Kasumi-1 (cell line): ENCODE measurements at places on chromosomes 7 and 10.
A peak's percentile ranks its signal among the peaks of the same experiment; 100 is the strongest.

DNA sequence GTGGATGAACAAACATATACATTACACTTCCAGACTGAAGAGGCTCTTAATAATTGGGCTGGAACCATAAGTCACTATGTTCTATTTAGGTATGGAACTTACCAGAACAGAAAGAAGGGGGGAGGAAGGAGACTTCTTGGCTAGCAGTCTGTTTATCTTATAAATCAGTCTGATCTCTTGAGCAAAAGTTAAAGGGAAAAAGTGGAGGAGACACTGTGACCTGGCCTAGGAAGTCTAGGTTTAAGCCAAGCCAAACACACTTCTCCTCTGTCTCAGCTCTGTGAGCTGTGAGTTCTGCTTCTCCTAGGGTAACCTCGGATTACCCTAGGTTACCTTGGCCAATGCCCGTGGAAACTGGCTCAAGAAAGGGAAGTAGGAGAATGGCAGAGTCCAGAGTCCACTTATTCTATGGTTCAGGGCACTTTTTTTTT is 95.2 kb downstream of the PFKFB3 start:
- no peak for DNase-seq

- DNase-seq, result no peak
These were observed 714.8 kb upstream of the GALNT17 start for GRCh38 chr7:70416986-70417655.

GRCh38 chr10:102342958-102343357 is 52.5 kb upstream of the NFKB2 start:
- DNase-seq, result no peak

DNA sequence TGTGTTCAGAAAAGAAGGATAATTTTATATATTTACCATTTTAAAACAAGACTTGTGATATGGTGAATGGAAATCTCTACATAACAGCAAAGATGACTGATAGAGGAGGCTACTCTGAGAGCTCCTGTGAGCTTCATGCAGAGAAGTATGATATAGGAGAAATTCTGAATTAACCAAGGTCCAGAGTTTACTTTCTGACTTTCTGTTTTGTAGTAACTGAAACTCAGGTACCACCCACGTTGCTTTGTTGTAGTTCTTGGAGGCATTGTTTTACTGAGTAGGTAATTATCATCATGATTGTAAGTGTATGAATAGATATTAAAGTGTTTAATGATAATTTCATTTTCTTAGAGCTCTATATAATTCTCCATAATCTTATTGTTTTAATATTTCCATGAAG is 18.0 kb upstream of the SFR1 start:
- no peak for DNase-seq

- no peak for DNase-seq
These were observed 26.8 kb upstream of the CDK14 start for GRCh38 chr7:90569368-90569767.

DNA sequence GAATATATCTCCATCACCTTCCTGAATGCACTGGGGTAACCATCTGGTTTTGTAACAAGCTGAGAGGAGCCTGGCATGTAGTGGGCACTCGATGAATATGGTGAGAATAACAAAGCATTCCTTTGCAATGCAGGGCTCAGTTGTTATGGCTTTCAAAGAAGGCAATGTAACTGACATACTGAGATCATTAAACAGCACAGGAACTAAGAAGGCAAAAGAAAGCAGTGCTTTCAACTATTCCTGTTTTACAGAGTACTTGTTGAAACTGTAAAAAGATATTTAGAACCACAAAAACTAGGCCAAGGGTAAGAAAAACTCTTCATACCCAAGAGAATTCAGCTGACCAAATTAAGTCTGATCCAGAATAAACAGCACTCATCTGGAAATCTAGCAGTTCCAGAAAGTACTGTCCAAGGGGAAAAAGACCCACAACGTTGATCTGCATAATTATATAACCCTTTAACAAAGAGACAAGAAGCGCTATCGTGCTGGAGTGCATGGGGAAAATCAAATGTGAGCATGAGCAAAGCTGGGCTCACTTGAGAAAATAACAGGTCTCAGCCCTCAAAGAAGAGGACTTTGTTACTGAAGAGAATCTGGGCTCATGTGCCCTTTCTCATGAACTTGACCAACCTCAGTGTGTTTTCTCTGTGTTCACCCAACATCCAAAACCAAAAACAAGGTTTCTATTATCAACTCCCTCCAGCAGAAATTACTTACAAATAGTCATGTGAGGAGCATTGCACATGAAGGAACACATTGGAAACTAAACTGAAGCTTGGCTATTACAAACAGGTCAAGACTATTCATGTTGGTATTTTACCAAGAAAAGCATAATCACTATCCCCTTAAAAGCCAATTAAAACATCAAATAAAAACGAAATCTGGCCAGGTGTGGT is 116.2 kb downstream of the AVL9 start:
- DNase-seq, result no peak

- peak; percentile 62 for DNase-seq
These were observed 192.5 kb upstream of the PRSS1 start for GRCh38 chr7:142556740-142557139.

DNA sequence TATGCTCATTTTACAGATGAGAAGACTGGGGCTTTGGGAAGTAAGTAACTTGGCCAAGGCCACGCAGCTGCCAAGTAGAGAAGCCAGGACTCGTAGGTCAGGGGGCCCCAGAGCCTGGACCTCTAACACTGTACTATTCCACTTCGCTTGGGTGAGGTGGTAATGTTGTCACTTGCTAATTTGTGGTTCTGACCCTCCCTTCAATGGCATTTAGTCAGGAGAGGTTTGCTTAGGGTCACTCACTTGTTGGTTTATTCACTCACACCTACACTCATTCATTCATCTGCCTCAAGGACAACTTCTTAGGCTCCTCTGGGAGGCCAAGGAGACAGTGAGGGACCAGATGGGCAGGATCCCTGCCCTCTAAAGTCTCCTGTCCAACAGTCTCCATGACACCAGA is 21.3 kb downstream of the BTBD16 start:
- no peak for DNase-seq

DNA sequence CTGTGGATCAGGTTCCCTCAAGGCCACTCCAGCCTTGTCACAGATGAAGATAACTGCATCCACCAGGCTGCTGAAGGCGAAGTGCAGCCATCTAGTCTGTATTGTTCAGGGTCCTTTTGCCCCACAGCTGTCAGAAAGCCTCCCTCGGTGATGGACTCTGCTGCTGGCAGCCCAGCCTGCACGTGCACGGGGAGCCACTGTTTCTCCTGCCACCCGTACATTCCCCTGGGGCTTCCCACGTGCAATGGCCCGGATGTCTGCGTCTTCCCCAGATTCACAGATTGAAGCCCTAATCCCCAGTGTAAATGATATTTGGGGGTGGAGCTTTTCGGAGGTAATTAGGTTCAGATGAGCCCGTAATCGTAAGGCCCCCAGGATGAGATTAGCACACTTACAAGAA is 46.6 kb upstream of the VIPR2 start:
- no peak for DNase-seq

DNA sequence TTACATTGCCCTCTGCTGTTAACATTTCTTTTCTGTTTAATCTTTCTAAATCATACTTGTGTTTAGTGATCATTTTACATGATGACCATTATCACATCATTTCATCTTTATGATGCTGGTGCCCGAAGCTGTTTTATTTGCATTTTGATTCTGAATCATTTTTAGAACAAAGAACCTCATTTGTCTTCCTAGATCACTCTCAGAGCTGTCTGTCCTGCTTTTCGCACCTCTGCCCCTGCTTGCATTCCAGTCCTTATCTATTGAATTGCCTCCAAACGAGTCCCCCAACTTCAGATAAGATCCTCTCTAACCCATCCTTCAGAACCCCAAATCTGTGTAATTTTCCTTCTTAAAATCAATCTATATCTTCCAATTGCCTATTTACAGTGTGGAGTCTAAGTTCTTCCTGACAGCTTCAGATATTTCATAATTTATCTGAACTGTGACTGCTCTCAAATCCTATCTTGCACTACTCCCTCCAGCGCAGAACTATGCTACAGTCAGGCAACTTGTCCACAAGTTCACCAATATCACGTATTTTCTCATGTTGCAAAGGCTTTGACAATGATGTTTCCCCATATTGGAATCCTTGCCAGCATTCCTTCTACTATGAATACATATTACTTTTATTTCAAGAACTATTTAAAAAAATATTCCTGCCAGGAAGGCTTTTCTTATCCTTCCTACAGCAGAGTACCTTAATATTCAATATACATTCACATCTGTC is 346.5 kb upstream of the CACNA2D1 start:
- DNase-seq, result no peak

DNA sequence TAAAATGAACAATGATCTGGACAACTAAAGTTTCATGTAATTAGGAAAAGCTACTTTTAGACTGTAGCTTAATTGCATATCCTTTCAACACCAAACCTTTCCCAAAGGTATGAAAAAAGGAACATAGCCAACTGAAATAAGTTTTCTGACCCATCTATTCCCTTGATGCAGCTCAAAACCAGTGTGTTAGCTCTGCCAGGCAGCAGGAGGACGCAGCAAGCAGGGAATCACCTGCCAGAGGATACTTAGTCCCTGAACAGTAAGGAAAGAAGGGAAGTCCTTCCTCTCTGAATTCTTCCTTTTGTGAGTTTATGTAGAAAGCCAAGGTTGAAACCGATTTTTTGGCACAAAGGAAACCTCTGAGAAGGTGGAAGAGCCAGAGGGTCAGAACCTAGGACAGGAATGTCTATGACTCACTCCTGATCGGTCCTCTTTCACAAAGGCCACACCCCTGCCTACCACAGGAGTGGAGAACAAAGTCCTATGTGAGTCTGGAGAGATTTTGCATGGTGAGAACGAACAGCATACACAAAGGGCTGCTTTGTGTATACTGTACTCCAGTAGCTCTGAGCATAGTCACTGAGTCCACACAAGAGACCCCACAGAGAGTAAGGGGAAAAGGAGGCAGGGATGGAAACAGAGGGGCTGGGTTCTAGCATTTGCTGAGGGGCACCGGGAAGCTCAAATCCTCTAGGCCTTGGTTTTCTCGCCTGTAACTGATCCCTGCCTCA is 68.8 kb upstream of the GSDME start:
- DNase-seq, result no peak

GRCh38 chr7:112985377-112985987 is 101.1 kb downstream of the GPR85 start:
- no peak for DNase-seq

GRCh38 chr10:14358886-14359573 is 28.3 kb upstream of the FRMD4A start:
- DNase-seq, result no peak
